ENCODE measurements at places on chromosomes 1 and 21.

- no peak for DNase-seq
These were observed 107.0 kb upstream of the TSPAN2 start for GRCh38 chr1:115196296-115196695.

DNA sequence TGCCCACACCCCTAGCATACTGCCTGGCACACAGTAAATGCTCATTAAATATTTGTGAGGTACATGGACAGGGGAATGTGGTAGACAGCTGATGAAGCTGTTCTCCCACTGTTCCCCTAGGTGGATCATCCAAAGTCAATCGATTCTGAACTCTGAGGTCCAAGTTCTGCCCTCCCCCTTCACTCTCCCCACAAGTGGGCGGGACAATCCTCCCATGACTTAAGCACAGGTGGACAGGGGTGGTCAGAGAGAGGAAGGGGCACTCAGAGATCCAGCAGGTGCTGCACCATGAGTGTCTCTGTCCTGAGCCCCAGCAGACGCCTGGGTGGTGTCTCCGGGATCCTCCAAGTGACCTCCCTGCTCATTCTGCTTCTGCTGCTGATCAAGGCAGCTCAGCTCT lies at the start of gene CYP4A22:
Gene CYP4A22 (plus strand): TSS at position 244 of the 400 bp plus-strand sequence. CDS start 45 bp downstream, at position 289.
- no peak for DNase-seq

GRCh38 chr1:37472281-37472680 lies 2.1 kb upstream of the ZC3H12A start:
- DNase-seq = no peak

- DNase-seq = no peak
These were observed 40.2 kb downstream of the BCL9 start for GRCh38 chr1:147581459-147581858.

DNA sequence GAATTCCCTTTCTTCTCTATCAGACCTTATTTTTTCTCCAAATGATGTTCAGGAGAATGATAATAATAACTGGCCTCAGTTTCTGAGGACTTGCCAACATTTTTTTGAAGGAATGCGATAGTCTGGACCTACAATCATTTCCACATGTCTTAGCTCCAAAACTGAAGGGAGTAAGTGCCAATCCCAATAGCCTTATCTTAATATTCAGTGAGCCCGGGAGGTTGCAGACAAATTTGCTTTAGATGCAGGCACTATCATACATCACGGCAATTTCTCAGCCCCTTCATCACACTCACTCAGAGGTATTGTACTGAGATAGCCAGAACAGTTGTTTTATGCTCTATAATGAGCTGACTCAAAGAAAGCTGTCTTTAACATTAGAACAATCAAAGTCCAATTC lies 796.9 kb downstream of the ADGRL2 start:
- no peak for DNase-seq
